Suppressor macrophage treated with lipopolysaccharide for 4 hours (primary cell): ENCODE measurements at places on chromosomes 16 and 17.

GRCh38 chr16:65445313-65446260, 323.7 kb upstream of the CDH11 start:
- no peak for DNase-seq

GRCh38 chr17:18921912-18922451, 30.0 kb upstream of the SLC5A10 start:
- peak; percentile 32 for DNase-seq

- DNase-seq: no peak
Observed at GRCh38 chr17:76376318-76377133, 7.9 kb upstream of the SPHK1 start.

DNA sequence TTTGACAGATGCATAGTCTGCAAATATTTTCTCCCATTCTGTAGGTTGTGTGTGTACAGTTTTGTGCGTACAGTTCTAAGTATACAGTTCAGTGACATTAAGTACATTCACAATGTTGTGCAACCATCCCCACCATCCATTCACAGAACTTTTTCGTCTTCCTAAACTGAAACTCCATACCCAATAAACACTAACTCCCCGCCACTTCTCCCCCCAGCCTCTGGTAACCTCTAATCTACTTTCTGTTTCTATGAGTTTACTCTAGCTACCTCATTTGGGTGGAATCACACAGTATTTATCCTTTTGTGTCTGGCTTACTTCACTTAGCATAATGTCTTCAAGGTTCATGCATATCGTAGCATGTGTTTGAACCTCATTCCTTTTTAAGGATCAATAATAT, 14.3 kb downstream of the PIK3R5 start:
- peak; percentile 80 for DNase-seq

DNA sequence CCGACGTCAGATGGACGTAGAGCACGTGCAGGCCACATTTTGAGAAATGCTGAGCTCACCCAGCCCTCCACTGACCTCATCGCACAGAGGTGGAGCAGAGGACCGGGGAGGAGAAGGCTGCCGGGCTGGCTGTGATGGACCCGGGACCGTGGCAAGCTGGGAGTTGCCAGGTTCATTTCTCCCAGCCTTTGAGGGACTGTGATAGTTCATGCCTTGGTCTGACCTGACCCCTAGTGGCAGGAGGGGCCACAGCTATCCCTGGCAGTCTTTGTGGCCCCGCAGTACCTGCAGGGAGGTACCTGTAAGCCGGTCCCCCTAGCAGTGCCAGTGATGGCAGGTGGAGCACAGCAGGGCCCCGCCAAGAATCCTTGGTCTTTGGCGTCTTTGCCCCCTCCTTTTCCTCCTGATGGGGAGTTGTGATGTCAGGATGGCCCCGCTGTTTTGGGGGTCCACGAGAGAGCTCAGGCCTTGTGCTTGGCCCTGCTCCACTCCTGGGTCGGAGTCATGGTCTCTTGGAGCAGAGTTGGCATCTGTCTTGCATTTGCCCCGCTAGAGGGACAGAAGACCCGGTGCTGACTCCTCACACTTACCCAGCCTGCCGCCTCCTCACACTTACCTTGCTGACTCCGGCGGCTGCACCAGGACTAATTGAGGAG, 50.4 kb downstream of the OR1D5 start:
- peak; percentile 66 for DNase-seq

GRCh38 chr16:84486126-84486525, 18.3 kb downstream of the MEAK7 start:
- no peak for DNase-seq

GRCh38 chr16:28311913-28312312, 19.6 kb downstream of the SBK1 start:
- no peak for DNase-seq

- no peak for DNase-seq
Observed at GRCh38 chr17:65743308-65743655, 181.8 kb upstream of the AXIN2 start.

GRCh38 chr17:65173284-65173793, 36.2 kb downstream of the RGS9 start:
- no peak for DNase-seq
